Right lung (tissue), 10 donors: ENCODE measurements at places on chromosomes 6 and 20. TPM values are rescaled to one million over a fixed set of nuclear protein-coding genes. Genes with fewer than 3 reads are reported as not detected.

NRN1 gene
- 9.7 TPM for polyA plus RNA-seq

RBBP8NL gene
- polyA plus RNA-seq, result 4.1 TPM

TRIM27 gene
- 97.1 TPM for polyA plus RNA-seq

CDC5L gene
- 37.5 TPM for polyA plus RNA-seq

TAGAP gene
- polyA plus RNA-seq, result 1.3 TPM

CRISP3 gene
- 0.20 TPM for polyA plus RNA-seq

ADGRB3 gene
- 15.0 TPM for polyA plus RNA-seq

SLC35F1 gene
- polyA plus RNA-seq, result 2.6 TPM

HEBP2 gene
- 52.2 TPM for polyA plus RNA-seq

CDSN gene
- not detected for polyA plus RNA-seq

- no peak for DNase-seq
Measured at GRCh38 chr6:1231941-1232340, 80.0 kb upstream of the FOXQ1 start.

DNA sequence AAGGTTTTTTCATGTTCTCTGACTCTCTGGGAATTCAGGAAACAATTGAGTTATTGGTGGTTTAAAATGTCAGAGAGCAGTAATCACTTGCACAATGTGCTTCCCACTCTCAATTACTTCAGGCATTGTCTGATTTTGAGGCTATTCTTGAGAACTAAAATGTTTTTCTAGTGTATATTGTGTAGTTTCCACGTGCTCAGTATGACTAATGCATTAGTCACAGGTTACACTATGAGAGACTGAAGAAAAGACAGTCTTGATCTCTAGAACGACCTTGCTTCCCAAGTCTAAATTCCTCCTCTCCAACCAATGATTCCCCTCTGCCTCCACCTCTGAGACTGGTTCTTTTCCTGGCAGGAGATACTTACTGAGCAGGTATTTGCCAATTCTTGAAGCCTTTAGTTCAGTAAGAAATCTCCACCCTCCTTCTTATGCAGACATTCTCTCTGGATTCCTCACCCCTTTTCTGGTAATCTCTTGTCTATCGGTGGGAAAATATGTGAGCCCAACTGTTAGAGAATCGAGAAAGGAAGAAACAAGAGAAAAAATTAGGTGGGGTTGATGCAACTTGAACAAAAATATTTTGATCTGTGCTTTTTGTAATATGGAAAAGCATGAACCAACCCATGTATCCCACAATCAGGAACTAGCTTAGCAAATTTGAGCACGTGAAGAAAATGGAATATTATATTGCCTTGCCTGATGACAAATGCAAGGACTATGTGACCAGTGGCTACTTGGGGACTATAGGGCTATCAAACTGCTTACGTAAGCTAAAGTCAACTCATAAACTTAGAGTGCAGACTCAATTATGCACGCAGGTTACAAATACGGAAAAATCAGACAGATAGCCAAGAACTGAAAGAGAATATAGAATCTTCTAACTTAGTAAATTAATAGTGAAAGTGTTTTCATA lies 61.1 kb upstream of the SLC22A16 start:
- DNase-seq, result no peak

- DNase-seq, result no peak
Measured at GRCh38 chr6:36924131-36924530, 30.4 kb upstream of the PI16 start.

- no peak for DNase-seq
Measured at GRCh38 chr6:105005451-105005850, 48.5 kb downstream of the LIN28B start.

DNA sequence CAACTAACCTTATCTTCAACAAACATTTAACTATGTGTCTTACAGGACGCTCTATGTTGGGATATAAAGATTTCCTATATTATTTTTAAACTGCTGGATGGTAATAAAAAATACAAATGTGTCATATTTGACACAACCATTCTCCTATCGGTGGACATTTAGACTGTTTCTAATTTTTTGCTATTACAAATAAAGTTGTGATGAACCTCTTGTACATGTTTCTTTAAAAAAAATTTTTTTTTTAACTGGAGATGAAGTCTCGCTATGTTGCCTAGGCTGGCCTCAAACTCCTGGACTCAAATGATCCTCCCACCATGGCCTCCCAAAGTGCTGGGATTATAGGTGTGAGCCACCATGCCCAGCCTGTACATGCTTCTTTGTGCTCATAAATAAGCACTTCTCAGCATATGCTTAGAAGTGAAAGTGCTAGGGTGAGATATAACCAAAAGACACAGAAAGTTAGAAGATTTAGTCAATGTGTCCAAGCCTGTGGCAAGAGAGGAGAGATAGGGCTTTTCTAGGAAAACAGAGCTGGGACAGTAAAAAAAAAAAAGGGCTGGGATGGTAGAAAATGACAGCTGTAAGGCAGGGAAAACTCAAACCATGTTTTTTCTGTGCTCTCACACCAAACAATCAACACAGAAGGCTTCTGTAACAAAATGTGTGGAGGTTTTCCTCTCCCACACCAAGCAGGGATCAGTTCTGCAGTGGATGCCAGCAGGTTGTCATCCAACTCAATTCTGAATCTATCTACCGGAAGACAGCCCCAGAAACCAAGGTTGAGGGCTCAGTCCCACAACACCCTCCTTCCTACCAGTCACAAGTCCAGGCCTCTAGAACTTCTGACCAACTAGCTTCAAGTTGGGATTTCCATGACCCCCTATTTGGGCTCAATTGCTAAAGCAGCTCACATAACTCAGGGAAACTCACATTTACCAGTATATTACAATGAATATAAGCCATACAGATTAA lies 70.0 kb upstream of the SMIM29 start:
- DNase-seq, result no peak

DNA sequence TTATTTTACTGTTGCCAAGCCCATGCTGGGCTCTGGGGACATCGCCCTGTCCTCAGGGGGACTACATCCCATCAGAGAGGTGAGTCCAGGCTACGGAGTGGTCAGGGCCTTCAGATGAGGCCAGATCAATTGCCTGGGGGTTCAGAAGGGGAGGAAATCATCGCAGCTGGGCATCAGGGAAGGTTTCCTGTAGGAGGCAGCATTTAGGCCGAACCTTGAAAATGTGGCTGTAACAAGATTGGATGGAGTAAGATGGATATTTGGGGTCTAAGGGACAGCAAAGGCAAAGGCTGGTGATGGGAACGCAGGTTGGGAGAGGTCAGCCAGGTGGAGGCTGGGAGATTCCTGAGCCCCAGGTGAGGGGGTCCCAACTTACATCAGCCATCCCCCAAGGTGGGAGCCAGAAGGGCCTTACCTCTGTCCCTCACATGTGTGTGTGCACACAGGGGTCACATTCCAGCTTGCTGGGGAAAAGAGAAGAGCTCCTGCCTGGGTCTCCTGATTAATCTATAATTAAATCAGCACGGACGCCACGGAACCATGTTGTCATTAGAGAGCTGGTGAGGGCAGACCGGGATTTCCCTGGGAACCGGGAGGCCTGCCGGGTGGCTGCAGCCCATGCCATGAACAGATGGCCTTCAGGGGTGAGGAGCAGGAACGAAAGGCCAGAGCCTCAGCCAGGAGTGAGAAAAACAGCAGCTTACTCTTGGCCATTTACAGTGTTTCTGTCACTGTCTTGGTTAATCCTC lies 30.5 kb upstream of the DLGAP4 start:
- DNase-seq, result no peak

DNA sequence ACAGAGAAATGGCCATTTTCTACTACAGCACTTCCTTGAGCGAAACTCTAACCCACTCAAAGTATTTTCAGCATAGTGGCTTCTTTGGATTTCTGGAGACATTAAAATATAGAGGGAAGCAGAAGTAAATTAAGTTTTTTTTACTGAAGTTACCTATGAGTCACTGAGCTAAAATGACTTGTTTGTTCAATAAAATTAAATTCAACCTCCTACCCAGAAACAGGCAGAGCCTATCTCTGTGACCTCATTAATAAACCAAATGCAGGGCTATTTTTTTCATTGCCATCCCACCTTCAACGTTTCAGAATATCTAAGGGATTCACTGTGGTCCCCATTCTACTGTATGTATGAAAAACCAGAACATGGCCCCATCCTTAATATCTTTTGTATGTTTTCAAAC lies 133.0 kb downstream of the MTFR2 start:
- no peak for DNase-seq

DNA sequence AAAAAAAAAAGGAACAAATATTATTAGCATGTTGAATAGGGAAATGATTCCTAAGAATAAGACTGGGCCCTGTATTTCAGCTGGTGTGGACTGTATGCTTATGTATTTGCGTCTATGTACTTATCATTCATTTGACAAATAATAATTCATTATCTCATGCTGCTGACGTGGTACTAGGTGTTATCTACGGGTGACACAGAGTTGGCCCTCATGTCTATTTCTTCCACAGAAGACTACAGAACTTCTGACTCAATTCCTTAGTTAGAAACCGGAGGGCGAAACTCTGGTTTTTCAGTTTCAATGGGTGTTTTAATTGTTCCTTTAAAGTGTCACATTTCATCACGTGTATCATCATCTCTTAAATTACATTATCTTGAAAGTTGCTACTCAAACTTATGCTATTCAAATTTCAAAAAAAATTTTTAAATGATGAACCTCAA lies 305.9 kb downstream of the CLIC5 start:
- DNase-seq, result no peak

GRCh38 chr6:32971581-32972352 lies 3.4 kb downstream of the BRD2 start:
- peak; percentile 100 for DNase-seq

GRCh38 chr6:81981812-81982211 lies 229.3 kb upstream of the TENT5A start:
- DNase-seq, result no peak

GRCh38 chr6:67393356-67393755 lies 1241.7 kb upstream of the ADGRB3 start:
- DNase-seq, result no peak

DNA sequence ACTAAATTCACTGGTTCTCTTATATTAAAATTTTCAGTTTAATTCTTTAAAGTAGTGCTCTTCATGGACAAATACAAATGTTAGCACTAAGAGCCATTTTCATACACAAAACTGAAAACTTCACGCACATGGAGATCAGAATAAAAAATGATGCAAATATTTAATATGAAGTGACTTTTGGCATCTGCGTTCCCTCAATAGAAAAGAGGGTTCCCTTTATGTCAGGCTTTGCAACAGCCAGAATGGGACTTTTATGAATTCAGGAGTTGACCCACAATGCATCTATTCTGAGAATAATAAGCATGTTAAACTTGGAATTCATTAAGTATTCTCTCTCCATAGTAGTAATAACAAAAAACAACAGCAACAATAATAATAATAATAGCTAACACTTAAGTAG lies 125.8 kb downstream of the INSM1 start:
- no peak for DNase-seq

GRCh38 chr20:18012901-18013300 lies 44.1 kb downstream of the MGME1 start:
- DNase-seq, result no peak

DNA sequence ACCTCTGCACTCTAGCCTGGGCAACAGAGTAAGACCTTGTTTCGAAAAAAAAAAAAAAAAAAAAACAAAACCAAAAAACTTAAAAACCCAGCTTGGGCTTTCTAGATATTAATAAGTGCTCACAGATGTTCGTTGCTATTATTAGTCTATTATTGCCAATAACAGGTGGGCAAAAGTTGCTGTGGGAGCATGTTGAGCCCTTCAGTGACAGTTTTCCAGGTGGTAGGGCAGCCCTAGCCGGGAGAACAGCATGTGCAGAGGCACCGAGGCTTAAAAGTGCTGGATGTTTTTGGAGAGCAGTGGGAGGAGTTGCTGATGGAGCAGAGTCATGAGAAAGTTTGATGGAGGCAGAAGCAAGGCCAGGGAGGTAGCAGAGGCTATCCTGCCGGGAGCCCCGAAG lies 4.4 kb downstream of the PPP1R16B start:
- no peak for DNase-seq

DNA sequence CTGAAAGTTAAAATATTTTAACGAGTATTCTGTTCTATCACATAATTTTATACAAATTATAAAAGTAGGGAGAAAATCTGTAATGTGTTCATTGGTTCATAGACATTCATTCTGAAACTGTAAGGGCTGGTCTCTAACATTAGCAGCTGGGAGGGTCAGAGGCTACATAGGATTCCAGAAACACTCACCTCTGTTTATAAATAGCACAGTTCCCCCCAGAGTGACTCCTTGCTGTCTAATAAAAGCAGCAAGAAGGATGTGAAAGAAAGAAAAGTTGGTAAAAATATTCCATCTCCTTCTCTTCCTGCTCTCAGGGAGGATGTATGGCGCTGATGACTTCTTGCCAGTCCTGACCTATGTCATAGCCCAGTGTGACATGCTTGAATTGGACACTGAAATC lies 25.3 kb upstream of the NAA20 start:
- no peak for DNase-seq
